ENCODE measurements at places on chromosomes 5 and 9.

DNA sequence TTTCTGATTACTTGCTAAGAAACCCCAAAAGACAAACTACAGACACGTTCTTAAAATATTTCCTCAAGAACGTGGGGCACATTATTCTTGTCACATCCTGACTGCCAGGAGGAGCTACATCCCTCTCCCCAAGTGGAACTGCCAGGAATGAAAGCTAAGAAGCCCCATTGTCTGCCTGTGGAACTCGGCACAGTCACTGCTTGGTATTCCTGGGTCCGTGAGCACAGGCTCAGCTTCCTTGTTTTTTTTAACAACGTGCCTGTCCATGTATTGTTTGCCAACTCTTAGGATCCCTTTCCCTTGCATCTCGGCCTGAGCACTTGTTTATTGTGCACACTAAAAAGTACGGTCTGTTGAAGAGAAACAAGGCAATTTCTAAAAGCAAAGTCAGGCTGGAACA is 47.0 kb upstream of the SELENOP start:
- no peak for DNase-seq

- DNase-seq = no peak
Observed at GRCh38 chr5:42284584-42284983, 138.7 kb upstream of the GHR start.

GRCh38 chr5:139385061-139386049 is 2.3 kb upstream of the SLC23A1 start:
- no peak for DNase-seq

DNA sequence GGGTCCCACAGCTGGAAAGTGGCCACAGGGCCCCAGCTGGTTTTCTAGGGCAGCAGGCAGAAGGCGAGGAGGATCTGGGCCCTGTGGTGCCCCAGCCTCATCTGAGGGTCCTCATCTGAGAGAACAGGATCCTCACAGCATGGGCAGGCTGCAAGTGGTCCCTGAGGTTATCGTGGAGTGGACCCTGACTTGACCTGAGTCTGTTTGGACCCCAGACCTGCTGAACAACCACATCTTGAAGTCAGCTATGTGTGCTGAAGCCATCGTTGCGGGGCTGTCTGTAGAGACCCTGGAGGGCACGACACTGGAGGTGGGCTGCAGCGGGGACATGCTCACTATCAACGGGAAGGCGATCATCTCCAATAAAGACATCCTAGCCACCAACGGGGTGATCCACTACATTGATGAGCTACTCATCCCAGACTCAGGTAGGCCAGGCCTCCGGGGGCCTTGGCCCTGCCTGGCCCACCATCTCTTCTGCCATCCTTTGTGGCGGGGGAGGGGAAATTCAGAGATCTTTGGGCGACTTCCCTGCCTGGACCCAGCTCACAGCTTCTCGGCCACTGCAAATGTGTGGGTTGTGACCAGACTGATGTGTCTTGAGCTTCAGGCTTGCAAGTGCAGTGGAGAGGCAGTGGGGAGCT is 24.0 kb downstream of the TGFBI start:
- DNase-seq = no peak

GRCh38 chr5:113061846-113062780 is 85.5 kb downstream of the DCP2 start:
- no peak for DNase-seq

DNA sequence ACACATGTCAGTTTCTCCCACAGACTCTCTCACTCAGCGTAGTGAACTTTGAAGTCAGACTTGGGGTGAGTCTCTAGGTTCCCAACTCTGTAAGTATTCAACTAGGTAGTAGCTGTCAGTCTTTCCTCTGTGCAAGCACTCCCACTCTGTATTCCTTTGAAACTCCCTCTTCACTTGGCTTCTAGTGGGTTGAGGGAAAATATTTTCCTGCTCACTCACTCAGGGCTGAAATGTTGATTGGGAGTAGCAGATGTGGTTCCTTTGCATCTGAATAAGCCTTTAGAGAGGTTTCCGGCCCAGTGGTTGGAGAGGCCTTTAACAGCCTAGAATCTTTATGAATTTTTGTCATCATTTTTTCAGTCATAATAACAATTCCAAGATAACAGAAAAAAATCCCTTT is 18.1 kb upstream of the ARRDC3 start:
- no peak for DNase-seq

- no peak for DNase-seq
Observed at GRCh38 chr9:134228649-134229048, 64.3 kb upstream of the RNU6ATAC start.

GRCh38 chr5:170896779-170897178 is 35.0 kb downstream of the RANBP17 start:
- no peak for DNase-seq

All from activated CD8-positive, alpha-beta memory T cell treated with anti-CD3 and anti-CD28 coated beads for 1 hour (primary cell).